Inflammatory macrophage treated with lipopolysaccharide for 4 hours (primary cell): ENCODE measurements at places on chromosomes 2 and 18.

GRCh38 chr2:56049233-56049845 lies 125.8 kb upstream of the EFEMP1 start:
- DNase-seq, result no peak

GRCh38 chr2:127985026-127985734 lies 42.7 kb downstream of the SAP130 start:
- no peak for DNase-seq

DNA sequence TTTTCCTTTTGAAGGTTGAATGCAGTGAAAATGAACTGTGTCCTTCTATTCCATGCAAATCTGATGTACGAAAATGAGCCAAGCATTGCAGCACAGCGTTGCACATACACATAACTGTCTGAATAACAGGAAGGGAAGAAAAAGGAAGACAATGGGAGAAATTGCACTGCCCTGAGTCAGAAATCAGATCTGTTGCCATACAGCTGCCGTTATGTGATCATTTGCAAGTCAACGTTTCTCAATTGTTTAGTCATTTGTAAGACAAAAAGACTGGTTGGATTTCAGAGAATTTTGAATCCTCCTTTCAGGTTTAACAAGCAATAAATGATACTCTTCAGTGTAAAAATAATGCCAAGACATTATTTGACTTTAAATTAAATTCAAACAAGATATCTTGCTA lies 284.1 kb downstream of the DSEL start:
- peak; percentile 37 for DNase-seq

DNA sequence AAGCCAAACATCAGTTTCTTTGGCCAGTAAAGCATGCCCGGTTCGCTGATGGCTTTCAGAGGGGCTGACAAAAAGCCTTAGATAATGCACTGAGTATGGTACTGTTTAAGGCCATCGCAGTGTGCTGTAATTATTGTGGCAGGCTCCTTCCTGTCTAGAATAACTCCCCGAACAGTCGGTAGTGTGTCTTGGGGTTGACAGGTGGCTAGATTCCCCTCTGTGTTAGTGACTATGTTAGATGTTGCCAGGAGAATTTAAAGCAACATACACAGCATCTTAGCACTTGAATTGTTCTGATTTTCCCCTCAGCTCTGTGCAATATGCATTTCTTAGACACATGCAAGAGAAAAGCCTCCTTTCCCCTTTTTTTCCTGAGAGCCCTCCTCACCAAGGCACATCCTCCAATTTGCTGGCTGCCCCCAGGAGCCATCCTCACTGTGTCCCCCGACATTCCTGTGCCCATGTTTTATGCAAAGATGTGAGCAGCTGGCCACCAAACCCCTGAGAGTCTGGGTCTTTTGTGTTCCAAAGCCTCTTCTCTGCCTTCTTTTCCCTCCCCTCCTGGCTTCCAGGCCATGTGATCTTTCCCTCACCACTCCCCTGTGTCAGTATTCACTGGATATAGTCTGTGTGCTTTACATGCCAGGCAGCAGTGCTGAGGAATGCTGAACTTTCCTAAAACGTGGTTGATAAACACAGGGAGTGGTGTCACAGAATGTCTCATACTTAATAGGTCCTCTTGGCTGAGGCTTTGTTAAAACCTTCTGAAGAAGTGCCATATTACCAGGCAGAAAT lies 331.5 kb downstream of the HRH4 start:
- DNase-seq, result no peak

GRCh38 chr18:12668041-12668440 lies 10.1 kb upstream of the SPIRE1 start:
- no peak for DNase-seq

DNA sequence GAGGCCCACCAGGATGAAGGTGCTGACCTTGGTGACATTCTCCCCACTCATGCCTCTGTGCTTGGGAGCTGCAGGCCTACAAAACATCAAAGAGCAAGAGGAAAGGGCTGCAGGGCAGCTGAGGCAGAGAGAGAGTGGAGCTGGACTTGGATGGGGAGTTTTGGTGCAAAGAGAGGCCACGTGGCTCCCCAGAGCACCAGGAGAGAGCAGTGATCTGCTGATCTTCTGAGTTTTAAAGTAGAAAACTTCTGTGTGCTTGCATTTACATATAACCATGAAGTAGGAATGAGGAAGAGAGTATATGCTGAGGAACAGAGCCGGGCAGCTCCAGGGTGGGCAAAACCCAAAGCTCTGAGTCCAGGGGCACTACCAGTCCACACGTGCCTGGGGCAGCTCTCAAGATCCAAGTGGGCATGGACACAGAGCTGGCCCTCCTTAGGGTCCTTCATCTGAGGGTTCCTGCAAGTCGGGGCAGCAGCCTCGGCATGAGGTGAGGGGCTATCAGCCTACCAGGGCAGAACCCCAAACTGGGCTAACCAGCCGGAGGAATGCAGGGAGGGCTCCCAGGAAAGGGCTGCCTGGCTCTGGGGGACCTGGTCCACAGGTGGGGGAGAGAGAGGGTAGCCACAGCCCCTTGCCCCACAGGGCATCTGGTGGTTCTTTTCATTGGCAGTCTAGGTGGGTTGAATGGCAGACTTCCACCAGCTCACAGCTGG lies at the start of gene OR6B2:
Gene OR6B2 (minus strand): TSS at position 51 of the 716 bp plus-strand sequence. CDS start 0 bp downstream, at position 51.
- no peak for DNase-seq

GRCh38 chr2:217559084-217559483 lies 443.7 kb downstream of the TNS1 start:
- peak; percentile 17 for DNase-seq

DNA sequence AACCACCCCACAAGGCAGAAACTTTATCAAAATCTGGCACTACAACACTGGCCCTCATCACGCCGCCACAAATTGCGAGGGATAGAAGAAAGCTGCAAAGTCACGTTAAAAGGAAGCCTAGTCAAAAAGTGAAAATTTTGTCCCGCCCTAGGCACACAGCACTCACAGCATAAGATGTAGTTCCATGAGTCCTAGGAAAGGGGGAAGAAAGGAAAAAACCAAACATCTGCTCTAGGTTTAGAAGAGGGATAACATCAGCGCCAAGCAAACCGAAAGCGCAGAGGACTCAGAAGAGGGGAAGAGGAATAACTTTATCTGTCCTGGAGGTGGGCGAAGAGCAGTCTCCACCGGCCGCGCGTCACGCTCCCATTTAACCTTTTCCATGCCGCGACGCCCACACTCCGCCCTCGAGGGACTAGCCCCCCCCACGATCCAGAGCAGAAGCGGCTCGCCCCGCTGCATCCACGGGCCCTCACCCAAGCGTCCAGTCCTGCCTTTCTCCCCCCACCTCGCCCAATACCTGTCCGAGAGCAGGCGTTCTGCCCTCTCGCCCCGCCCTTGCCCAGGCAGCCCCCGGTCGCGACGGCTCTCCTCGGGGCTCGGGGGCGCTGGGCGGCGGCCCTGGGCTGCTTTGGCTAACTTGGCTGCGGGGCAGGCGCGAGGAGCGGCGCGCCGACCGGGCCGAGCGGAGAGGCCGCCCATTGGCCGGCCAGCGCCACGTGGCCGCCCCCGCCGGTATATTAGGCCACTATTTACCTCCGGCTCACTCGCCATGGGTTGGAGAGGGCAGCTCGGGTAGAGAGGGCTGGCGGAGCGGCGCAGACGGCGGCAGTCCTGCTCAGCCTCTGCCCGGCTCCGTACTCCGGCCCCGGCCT lies at the start of gene HOXD1:
Gene HOXD1 (plus strand): TSS at position 770 of the 875 bp plus-strand sequence. CDS start 134 bp downstream, outside the sequence.
- peak; percentile 7 for DNase-seq

- no peak for DNase-seq
These were observed 25.8 kb upstream of the SLC14A2 start for GRCh38 chr18:45589356-45590035.

DNA sequence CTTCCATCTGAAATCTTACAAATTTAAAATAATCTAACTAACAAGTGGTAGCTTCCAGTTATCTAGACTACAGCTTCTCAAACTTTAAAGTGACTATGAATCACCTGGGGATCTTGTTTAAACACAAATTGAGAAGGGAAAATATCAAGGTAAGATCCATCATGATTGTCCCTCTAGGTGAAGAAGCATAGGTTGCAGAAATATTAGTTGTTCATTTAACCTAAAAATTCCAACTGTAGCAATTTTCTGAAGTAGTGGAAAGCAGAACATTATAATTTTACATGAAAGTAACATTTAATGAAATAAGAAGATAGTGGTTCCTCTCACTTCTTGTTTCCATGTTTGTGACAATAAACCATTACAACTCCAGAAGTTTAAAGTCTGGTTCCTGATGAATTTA lies 17.3 kb downstream of the GALNT3 start:
- DNase-seq, result no peak

DNA sequence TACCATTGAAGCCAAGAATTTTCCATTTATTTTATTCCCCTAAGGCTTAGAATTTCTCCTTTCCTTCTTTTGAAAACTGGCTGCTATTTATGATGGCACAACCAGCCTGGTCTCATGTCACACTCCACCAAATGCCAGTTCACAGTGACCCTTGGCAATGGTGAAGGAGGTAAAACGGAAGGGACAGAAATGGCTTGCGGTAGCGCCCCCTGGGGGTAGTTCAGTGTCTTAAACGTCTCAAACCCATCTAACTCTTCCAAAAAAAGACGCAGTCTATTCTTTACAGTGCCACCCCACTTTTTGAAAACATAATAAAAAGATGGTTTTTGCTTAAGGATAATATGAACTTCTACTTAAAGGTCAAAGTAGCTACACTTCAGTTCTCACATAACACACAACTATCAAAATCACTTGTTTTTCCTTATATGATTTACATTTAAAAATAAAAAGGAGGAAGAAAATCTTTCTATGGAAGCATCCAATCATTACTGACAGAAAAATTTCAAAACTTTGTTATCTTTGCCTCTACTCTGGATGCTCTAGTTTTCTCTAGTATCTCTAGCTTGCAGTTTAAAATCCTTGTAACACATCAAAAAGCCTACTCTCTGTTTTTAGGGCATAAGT lies 28.0 kb downstream of the PNO1 start:
- peak; percentile 75 for DNase-seq

DNA sequence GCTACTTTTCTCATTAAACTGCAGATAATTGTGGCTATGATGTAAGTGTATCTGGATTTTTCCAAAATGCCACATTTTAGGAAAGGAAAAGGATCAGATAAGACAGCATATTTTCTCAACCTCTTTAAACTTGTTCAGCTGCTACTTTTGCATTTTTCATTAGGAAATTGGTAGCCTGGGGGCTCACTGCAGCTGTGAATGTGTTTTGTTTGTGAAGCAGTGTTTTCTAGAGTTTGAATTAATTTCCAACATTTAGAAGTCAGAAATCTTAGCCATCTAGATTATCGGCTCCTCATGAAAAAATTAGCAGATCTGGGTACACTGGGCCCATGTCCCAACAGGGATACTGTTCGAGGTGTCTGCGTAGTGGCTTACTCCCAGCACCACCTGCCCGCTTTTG lies 56.3 kb upstream of the ZDBF2 start:
- no peak for DNase-seq

DNA sequence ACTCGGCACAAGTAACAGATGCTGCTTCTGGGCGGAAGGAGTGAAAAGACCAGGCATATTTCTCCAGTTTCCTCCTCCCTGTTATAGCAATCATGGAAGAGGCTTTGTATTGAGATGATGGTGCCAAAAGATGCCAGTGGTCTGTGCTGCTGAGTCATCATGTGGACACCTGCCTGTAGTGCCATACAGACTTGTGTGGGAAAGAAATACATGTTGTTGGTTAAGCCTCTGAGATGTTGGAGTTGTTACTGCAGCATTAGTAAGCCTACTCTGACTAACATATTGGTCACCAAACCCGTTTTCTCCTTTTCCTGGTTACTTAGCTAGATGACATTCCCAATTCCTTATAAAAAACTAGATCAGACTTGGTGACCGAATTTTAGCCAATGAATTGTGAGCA lies 356.9 kb downstream of the ZNF521 start:
- no peak for DNase-seq

DNA sequence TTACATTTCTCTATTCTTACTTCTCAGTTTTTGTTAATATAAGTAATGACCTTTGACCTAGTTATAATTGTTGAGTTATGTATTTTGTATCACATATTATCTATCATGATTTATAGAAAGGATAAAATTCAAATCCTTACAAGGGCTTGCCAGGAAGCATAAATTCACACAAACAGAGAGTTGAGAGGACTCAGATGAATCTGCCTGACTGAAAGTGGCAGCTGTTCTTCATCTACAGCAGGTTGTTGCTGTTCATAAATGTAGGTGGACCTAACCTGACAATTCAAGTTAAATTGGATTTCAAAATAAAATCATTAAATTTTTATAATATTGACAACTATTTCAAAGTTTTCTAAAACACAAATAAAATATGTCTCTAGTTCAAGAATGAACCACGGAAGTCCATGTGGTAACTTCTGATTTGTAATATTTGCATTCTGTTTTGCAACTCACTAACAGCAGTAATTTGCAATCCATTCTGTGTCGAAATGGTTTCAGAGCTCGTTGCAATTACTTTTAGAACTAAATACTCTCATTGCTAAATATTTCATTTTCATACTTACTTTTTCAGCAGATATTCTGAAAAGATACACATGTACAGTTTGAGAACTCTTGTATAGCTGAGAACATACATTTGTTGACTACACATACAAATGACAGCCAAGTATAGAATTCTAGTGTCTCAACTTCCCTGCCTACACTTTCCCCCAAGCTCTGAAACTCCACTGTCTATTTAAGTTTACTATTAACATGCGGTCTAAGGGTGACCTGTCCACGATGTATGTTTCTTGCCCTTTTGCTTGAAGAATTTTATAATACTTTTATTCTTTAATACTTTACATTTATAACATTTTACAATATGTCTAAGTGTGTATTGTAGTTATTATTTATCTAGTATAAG lies 25.7 kb downstream of the SCN7A start:
- DNase-seq, result peak; percentile 90

DNA sequence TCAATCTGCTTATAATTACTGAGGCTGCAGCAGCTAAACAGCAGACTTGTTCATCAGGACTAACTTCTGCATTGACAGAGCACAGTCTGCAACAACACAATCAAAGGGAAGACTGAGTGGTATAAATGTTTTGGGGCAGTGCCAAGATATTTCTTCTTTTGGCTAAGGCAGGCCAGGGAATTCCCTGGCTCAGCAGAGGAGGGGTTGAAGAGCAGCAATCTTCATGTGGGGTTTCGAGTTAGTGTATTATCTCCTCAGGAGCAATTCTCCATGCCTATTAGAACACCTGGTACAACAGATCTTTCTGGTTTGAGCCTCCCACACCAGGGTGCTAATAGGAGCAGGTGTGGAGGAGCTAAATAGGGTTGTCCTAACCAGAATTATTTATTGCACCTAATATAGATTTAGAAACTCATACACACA lies 103.0 kb upstream of the STK17B start:
- peak; percentile 46 for DNase-seq

DNA sequence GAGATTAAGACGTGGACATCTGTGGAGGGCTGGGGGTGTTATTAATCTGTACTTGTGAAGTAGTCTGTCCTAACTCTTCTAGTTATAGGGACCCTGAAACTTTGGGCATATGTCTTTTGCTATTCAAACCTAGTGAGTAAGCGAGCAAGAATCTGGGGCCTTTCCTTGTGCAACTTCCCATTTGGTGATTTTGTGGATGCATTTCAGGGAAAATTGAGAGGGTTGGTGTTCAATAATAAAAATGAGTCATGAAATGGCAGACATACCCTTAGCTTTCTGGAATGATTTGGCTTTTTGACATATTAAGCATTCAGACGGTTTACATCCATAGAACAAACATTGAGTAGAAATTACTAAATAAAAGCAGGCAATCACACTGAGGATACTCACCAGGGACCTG lies 17.0 kb downstream of the COL4A4 start:
- no peak for DNase-seq
